ENCODE measurements at places on chromosomes 1 and 21.

GRCh38 chr1:205247130-205247921, 19.6 kb downstream of the TMCC2 start:
- no peak for DNase-seq

DNA sequence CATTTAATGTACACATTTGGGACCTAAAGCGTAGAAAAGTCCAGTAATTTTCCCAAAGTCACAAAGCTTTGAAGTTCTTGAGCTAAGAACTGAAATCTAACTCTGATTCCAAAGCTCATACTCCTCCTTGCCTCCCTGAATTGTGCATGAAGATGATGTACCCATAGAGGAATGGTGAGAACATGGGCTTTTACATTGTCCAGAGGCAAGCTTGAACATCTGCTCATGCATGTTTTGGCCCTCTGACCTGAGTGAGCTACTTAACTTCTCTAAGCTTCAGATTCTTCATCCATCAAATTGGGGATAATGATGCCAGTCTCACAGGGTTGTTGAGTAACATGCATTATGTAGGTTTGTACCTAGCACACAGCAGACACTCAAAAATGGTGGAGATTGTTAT, 258.4 kb upstream of the HOOK1 start:
- no peak for DNase-seq

GRCh38 chr1:10502206-10502605, 27.5 kb downstream of the PEX14 start:
- no peak for DNase-seq

DNA sequence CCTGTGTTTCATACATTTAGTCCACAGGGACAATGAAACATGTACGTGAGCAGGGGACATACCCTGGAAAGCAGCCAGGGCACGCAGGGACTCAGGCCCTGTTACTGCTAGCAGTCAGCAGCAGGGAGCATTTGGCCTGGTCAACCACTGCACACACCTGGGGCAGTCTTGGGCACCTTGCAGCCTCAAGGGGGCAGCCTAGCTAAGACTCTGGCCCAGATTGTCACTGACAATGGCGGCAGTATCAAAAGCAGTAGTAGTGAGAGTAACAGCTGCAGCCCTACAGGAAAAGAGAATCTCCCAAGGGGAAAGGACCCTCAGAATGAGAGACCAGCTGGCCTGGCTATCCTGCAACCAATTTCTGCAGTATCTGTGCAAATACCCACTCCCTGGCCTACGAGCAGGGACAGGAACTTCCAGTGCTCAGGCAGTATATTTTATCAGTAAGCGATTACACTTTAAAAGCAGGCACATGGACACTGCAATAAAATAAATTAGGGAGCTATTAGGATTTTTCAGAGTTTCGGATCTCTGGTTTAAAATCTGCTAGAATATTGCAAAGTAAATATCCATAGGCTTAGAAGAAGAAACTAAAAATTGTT, 475.6 kb downstream of the LTN1 start:
- peak; percentile 61 for DNase-seq

DNA sequence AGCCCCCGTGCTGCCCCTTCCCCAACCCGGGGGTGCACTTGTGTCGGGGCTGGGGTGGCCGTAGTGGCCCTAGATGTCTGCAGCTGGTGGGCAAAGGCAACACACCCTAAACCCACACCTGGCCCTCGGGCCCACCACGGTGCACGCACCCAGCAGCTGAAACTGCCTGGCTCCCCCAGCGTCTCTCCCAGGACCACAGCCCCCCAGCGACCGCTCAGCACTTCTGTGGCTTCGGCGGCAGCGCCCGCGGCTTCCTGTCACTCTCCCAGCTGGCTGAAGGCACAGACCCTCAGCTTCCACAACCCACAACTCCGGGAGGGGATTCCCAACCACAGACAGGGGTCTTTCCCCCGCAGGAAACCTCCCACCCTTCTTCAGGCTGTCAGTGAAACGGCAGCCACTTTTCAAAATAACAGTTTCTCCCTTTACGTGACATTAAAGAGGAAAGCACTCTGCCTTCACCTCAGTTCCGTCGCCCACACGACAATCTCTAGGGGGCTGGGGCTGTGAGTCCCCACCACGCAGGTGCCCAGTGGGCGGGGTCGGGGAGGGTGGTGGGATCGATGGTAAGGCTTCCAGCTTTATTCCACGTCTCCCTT, 40.7 kb upstream of the COL6A2 start:
- DNase-seq = no peak

DNA sequence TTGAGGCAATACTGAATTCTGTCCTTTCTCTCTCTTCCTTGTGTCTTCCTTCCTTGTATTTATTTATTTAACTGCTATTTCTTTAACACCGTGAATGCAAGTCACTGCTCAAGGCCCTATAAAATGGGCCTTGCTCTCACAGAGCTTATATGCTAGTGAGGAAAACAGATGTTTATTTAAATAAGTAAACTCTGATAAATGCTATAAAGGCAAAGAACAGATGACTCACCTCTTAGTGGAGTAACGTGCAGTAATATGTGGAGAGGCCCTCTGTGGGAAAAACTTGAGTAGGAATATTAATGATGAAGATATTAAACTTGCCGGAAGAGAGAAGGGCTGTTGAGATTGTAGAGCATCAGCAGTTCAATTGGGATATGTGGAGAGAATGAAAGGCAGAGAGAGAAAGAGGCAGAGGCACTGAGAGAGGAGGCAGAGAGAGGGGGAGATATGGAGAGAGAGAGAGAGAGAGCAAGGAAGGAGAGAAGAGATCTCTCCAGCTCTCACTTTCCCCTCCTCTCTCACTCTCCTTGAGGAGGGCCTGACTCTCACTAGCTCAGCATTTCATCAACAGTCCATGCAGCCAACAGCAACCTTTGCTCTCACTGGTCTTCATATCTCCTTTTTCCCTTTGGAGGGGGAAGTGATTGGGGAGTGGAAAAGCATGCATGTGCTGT, 322.2 kb downstream of the LMX1A start:
- no peak for DNase-seq

DNA sequence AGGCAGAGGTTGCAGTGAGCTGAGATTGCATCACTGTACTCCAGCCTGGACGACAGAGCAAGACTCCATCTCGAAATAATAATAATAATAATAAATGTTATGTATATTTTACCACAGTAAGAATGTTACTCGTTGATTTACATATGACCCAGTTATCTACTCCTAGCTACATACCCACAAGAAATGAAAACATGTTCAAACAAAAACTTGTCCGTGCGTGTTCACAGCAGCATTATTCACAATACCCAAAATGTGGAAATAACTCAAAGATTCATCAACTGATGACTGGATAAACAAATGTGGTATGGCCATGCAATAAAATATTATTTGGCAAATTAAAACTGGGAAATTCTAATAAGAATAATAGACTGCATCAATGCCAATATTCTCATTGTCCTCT, 31.7 kb upstream of the ENSA start:
- DNase-seq = no peak

DNA sequence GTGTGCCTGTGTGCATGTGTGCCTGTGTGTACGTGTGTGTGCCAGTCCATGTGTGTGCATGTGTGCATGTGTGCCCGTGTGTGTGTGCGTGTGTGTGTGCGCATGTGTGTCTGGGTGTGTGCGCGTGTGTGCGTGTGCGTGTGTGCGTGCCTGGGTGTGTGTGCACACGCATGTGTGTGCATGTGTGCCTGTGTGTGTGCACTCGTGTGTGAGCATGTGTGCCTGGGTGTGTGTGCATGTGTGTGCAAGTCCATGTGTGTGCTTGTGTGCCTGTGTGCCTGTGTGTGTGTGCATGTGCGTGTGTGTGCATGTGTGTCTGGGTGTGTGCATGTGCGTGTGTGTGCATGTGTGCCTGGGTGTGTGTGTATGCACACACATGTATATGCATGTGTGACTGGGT, 28.7 kb upstream of the COL6A2 start:
- DNase-seq = no peak

DNA sequence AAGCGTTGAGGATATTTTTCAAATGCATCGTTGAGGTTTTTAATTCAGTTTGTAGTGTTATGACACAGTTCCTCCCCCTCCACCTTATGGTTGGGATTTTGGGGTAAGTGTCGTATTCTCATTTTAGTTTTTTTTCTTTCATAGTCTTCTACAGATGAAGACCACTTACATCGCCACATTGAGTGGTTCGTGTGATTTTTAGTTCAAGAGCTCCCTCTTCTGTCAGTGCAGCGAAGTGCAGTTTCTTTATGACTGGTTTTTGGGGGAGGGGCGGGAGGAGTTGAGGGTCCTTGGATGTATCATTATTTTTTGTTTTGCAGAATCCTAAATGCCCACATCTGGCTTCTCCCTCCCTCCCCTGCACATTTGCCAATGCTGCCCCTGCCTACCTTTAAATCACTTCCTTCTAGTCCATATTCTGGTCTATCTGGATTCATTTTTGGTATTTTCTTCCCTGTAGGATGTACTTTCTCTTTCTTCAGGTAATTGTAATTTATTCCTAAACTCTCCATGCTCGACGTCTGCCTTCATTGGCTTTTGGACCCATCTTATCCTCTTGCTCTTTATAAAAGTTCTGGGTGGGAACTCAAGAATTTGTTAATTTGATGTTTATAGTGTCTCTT, 433.1 kb downstream of the CAMTA1 start:
- DNase-seq = peak; percentile 33

DNA sequence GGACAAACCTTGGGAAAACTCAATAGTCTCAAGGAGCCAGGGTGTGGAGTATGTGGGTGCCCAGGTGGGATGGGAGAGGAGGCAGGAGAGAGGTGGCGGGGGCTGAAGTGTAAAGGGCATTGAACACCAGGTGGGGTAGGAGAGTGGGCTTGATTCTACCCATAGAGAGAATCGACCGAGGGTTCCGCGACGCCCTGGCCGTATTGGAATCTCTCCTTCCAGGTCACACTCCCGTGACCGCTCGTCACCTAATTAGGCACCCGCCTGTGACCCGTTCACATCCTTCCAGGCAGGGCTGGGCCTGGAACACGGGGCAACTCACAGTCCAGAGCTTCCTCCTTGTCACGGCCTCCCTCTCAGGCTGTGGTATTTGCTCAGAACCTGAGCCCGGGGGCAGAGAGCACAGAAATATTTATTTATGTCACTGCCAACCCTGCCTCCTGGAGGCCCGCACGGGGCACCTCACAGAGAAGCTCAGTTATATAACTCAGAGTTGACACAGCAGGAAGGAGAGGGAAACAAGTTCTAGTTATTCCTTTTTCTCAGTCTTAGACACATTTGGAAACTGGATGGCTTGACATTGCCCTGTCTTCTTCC, 12.0 kb downstream of the NCMAP start:
- DNase-seq = no peak

- peak; percentile 84 for DNase-seq
These were observed 20.1 kb downstream of the OSBPL9 start for GRCh38 chr1:51636764-51637522.

- no peak for DNase-seq
These were observed 12.2 kb downstream of the VASH2 start for GRCh38 chr1:212962509-212962908.

GRCh38 chr1:22925111-22925510, 47.6 kb downstream of the LACTBL1 start:
- DNase-seq = no peak
